ENCODE measurements at places on chromosomes 16 and 17. TPM values are rescaled to one million over a fixed set of nuclear protein-coding genes. Genes with fewer than 3 reads are reported as not detected.

- no peak for DNase-seq
Measured at GRCh38 chr16:88306411-88306810, 76.3 kb upstream of the ZNF469 start.

DNA sequence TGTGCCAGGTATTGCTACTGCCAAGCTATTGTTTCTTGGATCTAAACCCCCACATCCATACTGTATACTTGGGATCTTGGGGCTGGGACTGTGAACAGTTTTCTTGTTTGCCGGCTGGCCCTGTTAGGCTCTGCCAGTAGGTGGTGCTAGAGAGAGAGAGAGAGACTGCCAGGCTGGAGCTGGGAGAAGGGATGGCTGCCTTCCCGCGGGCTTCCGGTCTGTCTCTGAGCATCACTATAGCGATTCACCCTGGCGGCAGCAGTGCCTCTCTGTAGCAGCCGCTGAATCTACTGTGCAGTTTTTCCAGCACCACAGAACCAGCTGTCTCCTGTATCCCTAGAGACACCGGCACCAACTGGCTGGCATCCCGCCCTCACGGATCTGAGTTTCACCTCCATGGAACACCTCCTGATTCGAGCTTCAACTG, 201.2 kb downstream of the UTP18 start:
- DNase-seq = peak; percentile 71

DNA sequence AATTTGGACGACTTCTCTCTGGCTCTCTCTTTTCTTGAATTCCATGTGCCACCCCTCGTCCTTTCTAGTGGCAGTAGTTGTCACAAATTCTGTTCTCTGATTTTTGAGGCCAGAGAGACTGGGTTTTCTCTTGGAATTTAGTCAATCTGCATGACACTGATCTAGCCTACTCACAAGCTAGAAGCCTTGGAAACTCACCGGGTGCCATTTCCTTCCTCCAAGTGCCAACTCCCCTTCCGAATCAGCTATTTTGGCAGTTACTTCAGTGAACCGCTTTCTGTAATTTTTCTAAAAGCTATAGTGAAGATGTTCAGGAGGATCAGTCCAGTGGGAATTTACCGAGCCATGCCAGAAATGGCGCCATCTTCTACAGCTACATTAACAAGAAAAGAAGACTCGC, 228.9 kb downstream of the PMP22 start:
- peak; percentile 37 for DNase-seq

- DNase-seq = no peak
Measured at GRCh38 chr16:4011940-4012629, 104.2 kb downstream of the ADCY9 start.

DNA sequence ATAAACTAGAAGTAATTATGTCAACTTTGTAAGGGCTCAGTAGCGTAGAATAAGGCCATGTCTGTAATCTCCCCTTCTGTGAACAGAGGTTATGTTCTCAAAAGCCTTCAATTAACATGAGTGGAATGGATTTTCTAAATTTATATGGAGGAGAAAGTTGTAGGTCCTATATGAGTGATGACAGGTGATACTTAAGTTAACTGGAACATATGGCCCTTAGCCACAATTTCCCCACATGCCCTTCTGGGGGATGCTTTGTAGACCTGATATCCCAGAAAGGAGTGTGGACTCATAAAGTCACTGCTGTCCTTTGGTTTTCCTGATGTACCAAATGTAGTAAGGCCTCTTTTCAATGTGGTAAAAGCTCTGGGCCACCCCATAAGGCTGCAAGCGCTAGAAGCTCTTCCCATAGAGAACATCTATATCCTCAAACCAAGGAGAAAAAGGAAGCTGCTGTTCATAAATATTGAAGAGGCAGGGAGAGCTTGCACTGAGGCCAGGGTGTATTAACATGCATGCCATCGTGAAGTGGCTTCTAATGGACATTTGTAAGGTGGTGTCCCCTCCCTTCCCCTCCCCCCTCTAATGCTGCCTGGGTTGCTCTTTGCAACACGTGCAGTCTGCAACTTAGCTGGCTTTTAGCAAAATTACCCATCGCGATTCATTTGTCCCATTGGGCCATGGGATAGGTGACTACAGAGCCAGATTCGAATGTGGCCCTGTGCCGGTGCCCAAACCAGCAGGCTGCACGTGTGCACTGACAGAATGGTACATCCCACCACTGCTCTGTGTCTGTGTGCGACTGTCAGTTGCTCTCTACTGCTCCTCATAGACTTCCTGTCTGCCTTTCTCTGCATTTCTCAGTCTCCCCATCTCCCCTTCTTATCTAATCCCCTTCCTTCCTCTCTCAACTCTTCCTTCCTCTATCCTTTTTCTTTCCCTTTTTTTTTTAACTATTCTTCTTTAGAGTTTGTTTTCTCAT, 269.0 kb downstream of the WWOX start:
- no peak for DNase-seq

DNA sequence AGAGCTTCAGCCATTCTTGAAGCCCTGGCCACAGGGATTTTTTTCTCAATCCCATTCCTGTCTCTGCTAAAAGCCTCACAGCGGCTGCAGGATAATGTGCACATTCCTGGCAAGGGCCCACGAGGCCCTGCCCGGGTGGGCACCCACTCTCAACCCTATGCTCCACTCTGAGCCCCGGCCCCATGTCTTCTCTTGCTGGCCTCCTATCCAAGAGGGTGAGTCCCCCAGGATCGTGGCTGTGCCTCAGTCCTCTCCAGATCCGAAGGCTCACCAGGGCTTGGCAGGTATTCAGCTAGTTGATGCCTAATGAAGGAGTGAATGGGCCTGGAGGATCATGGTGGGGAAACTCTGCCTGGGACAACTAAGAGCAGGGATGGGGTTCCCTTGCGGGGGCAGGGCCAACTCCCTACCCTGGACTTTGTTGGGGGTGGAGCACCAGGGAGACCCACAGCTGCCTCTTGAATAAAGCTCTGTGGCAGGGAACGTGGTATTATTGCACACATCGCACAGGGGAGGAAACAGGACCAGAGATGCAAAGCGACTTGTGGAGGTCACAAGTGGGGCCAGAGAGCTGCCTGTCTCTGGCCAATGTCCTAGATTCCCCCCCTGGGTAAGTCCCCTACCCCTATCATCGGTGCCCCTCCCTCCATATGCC, 5.4 kb downstream of the ARHGAP27 start:
- DNase-seq = peak; percentile 42

DNA sequence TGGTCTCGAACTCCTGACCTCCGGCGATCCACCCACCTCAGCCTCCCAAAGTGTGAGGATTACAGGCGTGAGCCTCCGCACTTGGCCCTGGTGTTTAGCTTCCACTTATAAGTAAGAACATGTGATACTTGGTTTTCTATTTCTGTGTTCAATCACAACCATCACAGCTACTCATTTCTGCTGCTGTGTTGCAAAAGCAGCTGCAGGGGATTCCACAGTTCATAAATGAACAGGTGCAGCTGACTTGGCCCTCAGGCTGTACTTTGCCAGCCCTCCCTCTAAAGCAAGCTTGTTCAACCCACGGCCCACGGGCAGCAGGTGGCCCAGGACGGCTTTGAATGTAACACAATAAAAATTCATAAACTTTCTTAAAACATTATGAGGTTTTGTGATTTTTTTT, 79.2 kb downstream of the SLC39A11 start:
- no peak for DNase-seq

GRCh38 chr17:40168262-40168832, 8.9 kb upstream of the RAPGEFL1 start:
- peak; percentile 74 for DNase-seq

- peak; percentile 99 for DNase-seq
Measured at GRCh38 chr16:89922884-89923639, at the start of gene TUBB3. TSS of gene TUBB3 (plus strand) at chr16:89923342. CDS start at chr16:89923402, 60 bp downstream.

GRCh38 chr17:19800571-19800970, 52.5 kb upstream of the ALDH3A1 start:
- no peak for DNase-seq

DNA sequence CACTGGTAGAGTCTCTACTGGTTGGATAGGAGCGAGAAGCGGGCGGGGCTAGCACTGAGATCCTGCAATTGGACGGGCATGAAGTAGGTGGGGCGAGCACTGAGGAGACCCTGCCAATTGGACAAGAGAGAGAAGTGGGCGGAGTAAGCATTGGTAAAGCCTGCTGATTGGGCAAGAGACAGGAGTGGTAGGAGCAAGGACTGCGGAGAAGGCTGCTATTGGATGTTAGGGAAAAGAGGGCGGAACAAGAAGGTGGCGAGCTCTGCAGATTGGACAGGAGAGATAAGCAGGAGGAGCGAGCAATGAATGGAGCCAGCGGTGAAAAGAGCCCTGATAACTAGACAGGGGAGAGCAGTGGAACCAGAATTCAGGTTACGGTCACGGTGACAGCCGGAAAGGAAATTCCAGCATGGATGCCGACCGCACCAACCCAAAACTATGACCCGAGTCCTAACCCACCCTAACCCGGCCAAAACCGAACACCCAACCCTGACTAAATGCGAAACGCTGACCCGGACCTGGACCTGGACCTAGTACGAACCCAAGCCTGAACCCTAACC, 4.8 kb downstream of the SCGB1C2 start:
- no peak for DNase-seq

- DNase-seq = no peak
Measured at GRCh38 chr16:82019535-82019934, 8.3 kb upstream of the SDR42E1 start.

DNA sequence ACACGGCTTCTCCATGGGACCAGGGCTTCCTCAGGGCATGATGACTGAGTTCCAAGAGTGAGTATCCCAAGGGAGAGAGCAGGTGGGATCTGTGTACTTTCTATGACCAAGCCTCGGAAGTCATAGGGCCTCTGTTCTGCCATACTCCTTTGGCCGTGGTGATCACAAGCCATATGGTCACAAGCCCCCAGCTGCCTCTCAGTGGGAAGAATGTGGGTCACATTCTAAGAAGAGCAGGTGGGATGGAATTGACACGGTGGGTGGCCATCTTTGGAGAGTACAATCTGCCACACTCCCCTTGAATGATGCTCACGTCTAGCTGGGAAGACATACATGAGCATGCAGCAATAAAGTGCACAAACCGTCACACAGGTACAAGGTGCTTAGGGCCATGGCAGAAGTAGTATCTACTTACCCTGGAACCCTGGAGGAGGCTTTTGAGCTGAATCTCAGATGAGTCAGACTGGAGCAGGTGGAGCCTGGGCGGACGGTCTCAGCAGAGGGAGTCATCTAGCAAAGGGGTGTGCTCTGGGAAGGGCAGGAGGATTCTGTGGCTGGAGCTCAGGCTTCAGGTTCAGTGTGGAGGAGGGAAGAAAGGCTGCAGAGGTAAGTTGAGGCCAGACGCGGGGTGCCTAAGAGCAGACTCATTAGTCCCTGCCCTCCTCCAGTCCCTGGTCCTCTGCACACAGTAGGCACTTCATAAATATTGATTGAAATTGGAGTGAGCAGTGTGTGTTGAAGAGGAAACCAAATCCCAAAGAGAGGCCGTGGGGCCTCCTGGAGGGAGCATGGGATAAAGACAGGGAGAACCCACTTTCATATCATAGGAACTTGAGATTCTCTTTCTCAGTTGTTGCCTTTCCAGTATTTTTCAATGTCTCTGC, 26.6 kb downstream of the GOSR2 start:
- DNase-seq = no peak

DNA sequence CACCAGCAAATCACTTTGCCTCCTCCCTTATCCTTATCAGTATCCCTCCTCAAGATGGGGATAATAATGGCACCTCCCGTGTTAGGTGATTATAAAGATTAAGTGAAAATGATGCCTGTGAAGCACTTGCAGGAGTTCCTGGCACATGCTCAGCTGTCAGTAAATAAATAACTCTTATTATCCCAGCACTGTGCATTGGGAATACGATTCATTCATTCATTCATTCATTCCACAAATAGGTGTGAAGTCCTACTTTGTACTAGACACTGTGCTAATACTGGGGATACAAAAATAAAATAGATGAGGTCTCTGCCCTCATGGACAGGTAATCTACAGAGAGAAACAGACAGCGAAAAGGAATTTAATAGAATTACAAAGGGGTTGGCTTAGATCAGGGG, 2.0 kb downstream of the XYLT2 start:
- peak; percentile 1 for DNase-seq

DNA sequence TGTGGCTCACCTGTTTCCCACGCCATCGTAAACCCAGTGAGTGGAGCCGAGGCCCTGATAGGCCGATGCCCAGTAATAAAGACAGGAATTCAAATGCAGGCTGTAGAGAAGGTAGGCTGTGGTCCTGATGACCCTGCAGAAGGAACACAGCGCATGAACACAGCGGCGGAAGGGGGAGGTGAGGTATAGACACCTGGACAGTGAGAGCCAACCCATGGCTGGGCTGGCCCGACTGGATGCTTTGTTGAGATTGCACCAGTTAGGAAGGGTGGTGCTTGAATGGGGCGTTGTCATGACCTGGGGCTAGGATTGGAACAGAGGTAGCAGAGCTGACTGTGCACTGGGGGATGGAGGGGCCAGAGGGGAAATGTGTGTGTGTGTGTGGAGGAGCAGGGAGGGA, 59.2 kb downstream of the CNGB1 start:
- DNase-seq = no peak

DNA sequence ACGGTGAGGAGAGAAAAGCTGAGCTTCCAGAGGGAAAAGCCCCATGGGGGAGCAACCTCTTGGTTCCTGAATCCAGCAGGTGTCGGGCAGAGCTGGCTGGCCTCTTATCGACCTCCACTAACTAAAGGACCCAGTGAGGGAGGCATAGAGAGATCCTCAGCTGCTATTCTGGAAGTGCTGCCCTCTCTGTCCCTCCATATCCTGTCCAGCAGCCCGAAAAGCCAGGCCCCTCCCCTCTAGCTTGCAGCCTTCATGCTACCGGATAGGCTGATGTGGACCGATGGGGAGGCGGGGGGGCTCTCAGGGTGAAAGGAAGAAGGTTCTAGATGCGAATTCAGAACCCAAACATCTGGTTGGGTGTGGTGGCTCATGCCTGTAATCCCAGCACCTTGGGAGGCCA, 24.9 kb downstream of the MXRA7 start:
- DNase-seq = peak; percentile 56

- no peak for DNase-seq
Measured at GRCh38 chr17:72797142-72797541, 295.3 kb downstream of the SLC39A11 start.

DNA sequence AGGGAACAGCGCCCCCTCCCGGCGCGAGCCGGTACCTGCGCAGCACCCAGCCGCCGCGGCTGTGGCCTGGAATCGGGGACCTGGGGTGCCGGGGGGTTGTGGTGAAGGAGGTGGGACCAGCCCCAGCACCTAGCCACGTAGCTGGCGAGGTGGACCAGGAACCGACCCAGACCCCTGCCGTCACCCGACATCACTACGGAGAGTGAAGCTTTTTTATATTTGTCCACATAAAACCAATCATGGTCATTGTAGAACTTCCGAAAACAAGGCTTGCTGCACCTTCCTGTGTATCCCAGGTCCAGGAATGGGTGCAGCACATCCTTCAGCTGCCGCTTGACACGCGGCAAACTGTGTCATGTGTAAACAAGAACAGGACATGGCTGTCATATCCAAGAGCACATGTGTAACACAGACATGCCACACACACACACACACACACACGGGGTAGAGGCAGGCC, 1.3 kb downstream of the HBQ1 start:
- peak; percentile 74 for DNase-seq

The MYCBPAP gene
- 3.2 TPM for total RNA-seq

The OR3A2 gene
- not detected for total RNA-seq

The TBC1D3G gene
- not detected for total RNA-seq

The PRAC1 gene
- 173 TPM for total RNA-seq

The GRB2 gene
- 100 TPM for total RNA-seq

The SSH2 gene
- 8.0 TPM for total RNA-seq

The IGF2BP1 gene
- 105 TPM for total RNA-seq

The RHBDL1 gene
- total RNA-seq = 3.1 TPM

The RAB40C gene
- 26.4 TPM for total RNA-seq
